ENCODE measurements at places on chromosomes 1 and 21.
A peak's percentile ranks its signal among the peaks of the same experiment; 100 is the strongest.

GRCh38 chr1:242870966-242871365 is 346.5 kb upstream of the PLD5 start:
- DNase-seq, result no peak

DNA sequence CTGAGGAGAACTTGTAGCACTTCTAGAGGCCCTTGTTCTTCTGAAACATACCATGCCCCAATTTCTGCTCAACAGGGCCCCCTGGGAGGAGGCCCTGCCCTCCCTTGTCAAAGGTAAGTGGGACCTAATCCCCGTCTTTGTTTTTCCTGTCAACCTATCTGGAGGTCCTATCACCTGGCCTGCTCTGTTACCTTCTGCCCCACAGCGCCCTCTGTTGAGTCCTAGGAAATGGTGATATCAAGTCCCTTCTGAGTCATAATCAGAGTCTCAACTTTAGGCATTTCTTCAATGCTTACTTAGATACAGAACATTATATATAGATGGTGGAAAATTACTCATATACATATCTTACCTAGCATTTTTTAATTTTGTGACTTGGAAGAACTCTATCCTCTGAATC is 28.2 kb upstream of the FCRL4 start:
- DNase-seq, result no peak

GRCh38 chr21:38993561-38993960 is 187.8 kb downstream of the ETS2 start:
- DNase-seq, result no peak

- DNase-seq, result no peak
These were observed 480.0 kb downstream of the PTPRU start for GRCh38 chr1:29716306-29716705.

DNA sequence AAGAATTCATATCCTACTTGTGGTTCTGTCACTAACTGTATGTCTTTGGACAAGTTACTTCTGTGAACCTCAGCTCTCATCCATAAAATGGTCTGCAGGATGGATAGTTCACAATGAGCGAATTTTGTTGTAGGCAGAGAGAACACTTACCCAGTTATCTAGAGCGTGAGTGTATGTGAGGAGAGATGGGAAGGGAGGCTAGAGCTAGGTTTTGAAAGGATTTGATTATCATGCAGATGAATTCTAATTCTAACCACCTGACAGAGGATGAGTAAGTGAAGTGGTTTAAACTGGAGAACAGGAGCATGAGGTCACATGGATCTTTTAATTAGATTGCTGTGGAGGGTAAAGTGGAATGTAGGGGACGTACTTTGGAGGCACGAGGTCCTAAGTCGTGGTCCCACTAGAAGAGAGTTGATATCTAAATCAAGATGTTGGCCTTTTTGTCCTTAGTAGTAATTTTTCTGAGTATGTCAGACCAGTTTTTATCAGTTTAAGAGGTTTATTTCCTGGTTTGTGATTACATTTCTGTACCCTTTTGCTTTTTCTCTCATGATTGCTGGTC is 5.0 kb downstream of the SUCO start:
- DNase-seq, result no peak

DNA sequence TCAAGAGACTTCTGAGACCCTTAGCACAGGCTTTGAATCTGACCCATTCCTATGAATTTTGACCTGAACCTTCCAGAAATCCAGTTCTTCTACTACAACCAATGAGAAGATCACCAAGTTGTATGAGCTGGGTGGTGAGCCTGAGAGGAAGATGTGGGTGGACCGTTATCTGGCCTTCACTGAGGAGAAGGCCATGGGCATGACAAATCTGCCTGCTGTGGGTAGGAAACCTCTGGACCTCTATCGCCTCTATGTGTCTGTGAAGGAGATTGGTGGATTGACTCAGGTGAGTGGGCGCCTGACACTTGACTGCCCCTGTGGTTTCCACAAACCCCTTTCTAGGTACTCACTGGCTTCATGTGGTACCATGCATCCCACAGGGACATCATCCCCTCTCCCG is 20.0 kb upstream of the PIGV start:
- DNase-seq, result no peak

- DNase-seq, result no peak
These were observed 119.8 kb downstream of the PLA2G4A start for GRCh38 chr1:186948535-186948934.

DNA sequence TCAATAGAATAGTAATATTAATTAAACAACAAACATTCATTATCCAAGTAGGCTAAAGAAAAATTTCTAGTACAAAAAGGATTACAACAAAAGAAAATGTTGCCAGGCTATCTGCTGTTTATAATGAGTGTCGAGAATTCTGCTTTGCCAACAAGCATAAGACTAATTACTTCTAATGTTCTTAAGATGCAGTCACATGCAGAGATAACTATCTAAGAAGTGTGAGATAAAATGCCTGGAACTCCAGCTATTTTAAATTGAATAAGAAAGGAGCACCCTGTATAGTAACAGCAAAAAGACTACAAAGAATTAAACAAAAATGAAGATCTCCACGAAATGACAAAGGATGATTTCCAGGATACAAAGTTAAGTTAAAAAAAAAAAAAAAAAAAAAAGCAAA is 59.9 kb downstream of the APP start:
- DNase-seq, result no peak

DNA sequence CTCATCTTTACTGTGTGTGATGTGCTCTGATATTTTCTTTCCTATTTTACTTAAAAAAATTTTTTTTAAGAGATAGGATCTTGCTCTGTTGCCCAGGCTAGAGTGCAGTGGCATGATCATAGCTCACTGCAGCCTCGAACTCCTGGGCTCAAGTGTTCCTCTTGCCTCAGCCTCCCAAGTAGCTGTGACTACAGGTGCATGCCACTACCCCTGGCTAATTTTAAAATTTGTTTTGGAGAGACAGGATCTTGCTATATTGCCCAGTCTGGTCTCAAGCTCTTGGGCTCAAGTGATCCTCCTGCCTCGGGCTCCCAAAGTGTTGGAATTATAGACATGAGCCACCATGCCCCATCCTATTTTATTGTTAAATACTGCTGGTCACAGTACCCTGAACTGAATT is 67.4 kb downstream of the FOXD2 start:
- no peak for DNase-seq

DNA sequence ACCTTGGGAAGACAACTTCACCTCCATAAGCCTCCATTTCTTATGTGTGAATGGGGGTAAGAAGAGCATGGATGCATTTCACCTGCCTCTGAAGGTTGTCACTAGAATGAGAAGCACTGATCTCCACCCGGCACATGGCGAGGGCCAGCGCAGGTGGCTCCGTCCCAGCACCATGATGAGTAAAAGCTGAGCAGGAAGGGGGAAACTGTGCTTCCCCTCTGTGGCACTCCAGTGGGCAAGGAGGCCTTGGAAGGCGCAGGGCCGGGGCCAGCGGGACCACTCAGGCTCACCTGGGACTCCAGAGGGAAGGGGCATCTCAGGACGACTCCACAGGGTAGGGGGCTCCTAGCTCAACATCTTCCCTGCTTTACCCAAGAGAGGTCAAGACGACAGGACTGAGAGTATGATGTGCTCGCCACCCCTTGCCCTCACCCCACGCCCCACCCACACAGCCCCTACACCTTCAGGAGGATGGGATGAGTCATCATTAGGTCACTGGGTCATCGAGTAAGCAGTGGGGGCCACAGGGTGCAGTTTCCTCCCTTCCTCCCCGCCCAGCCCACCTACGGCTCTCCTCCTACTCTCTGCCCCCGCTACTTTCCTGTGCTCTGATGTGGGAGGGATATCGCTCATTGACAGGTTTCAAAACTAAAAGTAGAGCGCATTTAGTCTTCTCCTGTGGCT is 112.1 kb downstream of the HIVEP3 start:
- peak; percentile 69 for DNase-seq

DNA sequence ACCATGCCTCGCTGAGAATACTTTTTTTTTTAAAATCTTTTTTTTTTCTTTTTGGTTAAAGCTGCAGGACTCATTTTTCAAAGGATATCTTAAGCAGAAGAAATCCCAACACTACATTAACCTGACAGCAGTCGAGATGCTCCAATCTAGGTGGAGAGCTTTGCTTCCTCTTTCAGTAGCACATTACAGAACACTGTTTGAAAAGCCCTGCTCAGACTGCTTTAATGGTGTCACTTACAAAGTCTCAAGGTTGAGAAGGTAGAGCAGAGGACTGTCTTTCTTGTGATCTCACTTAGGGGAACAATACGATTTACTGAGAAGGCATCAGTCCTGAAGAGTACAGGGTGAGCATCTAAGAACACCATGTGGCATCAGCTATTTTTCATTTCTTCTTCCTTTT is 21.0 kb upstream of the CPLANE2 start:
- DNase-seq, result no peak

DNA sequence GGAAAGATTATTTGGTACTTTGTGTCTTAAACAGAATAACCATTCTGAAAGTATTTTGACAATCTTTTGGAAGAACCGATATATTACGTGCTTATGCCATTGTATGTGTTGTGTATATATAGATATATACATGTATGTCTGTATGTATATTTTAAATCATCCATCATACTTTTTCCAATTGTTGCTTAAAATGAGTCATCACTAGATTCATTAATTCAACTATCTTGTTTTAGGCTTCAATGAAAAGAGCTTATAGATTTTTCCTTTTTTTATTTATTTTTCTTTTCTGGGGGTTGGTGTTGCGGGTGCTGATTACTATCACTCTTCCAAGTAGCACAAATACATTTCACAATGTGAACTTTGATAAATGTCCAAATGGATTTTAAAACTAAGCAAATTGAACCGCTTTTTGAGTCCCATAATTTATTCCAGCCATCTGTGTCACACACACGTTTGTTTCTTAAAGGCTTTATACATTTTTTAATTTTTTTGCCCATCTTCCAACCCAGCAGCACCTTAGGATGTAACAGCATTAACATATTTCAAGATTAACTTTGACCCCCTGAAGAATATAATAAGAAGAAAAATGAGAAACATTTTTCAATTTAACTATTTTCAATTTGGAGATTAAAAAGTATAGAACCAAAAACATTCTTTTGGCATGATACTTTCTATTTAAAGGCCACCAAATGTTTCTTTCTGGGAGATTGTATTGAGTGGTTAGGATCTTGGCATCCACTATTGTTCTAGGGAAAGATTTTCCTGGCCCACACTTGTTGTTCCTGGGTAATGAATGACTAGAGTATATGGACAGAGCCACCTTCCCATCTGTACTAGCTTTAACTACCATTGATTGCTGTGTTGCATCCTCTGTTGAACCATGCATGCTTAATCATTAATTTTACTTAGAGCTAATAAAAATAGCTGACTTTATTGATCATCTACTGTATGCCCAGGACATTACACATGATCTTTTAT is 9.3 kb upstream of the DPYD start:
- no peak for DNase-seq

GRCh38 chr1:76715474-76715873 is 151.8 kb upstream of the ST6GALNAC5 start:
- DNase-seq, result no peak

- DNase-seq, result peak; percentile 49
These were observed 354.0 kb upstream of the DUSP10 start for GRCh38 chr1:222095606-222096475.

GRCh38 chr1:12371053-12371452 is 141.2 kb downstream of the VPS13D start:
- DNase-seq, result no peak

- no peak for DNase-seq
These were observed 88.6 kb downstream of the RIPK4 start for GRCh38 chr21:41678016-41678923.

DNA sequence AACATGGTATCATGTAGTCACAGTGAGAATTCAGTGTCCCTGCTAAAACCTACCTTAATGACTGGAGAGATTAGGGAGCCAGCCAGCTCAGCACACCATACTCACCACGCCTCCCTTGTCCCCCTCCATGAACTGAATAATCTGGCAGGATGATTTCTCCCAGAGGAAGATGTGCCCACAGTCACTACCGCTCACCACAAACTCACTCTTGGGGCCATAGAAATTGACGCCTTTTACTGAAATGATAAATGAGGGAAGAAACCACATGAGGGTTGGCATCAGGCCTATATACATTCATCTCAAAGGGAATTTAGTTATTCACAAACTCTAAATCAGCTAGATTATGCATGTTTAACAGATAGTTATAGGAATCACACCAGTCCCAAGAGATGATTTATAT is 17.4 kb downstream of the PEA15 start:
- no peak for DNase-seq

DNA sequence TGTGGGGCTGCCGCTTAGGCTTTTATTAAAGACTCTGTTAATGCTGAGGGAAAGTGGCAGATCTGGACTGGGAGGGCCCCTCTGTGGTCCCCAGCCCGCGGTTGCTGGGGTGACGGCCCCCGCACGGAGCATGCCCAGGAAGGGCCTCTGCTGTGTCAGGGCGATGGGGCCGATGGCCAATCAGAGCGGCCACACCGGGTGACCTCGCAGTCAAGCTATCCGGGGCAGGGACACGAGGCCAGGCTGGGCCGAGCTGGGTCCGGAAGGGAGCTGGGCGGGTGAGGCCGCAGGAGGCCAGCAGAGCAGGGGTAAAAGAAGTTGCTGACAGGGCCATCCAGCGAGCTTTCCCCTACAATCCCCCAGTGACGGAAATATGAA is 145.1 kb downstream of the CASZ1 start:
- no peak for DNase-seq

GRCh38 chr1:91697416-91697815 is 188.5 kb downstream of the TGFBR3 start:
- DNase-seq, result peak; percentile 30

GRCh38 chr1:232439011-232439410 is 190.9 kb downstream of the SIPA1L2 start:
- no peak for DNase-seq

DNA sequence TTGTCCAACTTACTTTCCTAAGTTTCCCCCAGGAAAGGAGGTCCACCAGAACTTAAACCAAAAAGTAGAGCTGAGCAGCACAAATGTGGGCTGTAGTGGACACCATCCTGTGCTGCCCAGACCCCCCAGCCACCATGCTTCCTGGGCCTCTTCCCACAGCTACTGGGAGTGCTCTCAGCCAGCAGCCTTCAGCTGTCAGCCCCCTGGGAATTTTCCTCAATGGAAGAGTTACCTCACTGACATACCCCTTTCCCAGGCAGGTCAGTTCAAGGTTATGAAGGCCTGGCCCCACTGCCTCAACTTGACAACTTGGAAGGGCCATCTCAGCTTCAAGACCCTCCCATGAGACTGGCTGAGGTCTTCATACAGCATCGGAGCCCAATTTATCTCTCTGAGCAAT is 47.7 kb downstream of the CDCP2 start:
- DNase-seq, result no peak

GRCh38 chr1:30378991-30379581 is 344.3 kb downstream of the MATN1 start:
- DNase-seq, result no peak

- no peak for DNase-seq
These were observed 28.5 kb upstream of the LCE5A start for GRCh38 chr1:152481869-152482664.

Data from stimulated activated CD4-positive, alpha-beta T cell treated with anti-CD3 and anti-CD28 coated beads, Interleukin-4, amount 100 ng/mL, for 4 hours (primary cell).